NCI-H1105 treated with DMSO at 0.1 percent for 48 hours (cell line): ENCODE measurements at places on chromosomes 1 and 21.

DNA sequence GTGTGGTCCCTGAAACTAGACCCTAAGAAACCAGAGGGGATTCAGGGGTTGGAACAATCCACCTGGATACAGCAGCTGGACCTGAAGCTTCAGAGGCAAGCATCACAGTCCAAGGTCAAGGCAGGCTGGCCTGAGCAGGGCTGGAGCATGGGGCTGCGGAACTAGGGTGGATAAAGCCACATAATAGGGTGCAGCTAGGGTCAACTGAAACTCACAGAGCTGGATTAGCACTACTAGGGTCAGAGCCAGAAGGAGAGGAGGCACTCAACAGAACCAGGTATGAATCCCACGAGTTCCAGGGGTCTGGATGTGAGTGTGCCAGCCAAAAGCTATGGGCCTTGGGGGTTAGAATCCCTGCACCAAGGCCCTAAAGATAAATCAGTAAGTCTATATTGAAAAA lies 231.0 kb upstream of the KIAA0040 start:
- no peak for DNase-seq

GRCh38 chr1:28329395-28330153 lies 734 bp downstream of the MED18 start:
- DNase-seq: no peak

DNA sequence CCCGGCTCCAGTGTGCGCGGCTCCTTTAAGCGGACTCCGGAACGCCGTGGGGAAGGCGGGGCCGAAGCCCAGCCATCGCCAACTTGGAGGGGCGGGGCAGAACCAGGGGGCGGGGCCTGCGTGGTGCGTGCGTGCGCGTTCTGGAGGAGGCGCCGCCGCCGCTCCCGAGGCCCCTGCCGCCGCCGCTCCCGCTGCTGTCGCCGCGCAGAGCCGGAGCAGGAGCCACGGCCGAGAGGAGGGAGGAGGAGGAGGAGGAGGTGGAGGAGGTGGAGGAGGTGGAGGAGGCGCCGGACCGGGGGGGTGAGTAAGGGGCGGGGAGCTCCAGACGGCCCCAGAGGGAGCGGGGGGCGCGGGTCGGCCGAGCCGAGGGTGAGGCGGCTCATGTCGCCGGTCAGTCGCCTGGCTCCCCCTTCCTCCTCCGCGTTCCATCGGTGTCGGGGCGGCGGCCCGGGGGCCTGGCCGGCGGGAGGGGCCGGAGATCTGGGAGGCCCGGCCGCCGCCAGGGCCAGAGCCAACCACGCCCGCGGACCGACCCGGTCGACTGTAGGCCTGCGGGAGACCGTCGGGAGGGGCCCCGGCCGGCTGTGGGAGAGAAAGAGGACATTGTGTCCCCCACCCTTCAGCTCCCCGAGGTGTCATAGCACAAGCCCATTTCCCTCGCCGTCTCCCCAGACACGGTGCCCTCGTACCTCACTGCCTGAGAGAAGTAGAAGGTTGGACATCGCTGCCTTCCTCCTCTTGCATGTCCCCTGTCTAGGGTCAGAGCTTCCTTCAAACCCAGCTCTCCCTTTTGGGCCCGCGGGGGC lies at the start of gene RAP1A:
Gene RAP1A (plus strand): TSS at position 155 of the 806 bp plus-strand sequence. CDS start 71,572 bp downstream, outside the sequence.
- DNase-seq: peak; percentile 88

GRCh38 chr21:44088401-44088780 lies 18.8 kb upstream of the PWP2 start:
- DNase-seq: no peak

DNA sequence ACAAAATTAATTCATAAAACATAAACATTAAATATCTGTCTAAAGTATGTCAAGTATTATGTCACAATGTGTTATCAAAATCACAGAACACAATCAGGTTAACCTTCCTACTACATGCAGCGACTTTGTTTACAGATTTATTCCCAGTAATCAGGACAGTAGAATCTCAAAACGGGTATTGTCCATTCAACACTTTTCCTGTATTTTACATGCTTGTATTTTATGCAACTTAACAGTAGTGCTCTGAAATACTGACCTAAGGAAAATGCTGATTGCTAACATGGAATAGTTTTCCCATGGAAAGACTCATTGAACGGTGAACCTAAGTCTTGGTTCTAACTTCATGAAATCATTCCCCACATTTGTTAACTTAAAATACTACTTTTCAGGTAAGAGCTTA lies 2.3 kb downstream of the SERBP1 start:
- DNase-seq: no peak

- no peak for DNase-seq
Measured at GRCh38 chr1:53822931-53823330, 15.2 kb downstream of the NDC1 start.

GRCh38 chr1:192939440-192939839 lies 119.7 kb downstream of the UCHL5 start:
- no peak for DNase-seq
